ENCODE measurements at places on chromosomes 12 and 14. TPM values are rescaled to one million over a fixed set of nuclear protein-coding genes. Genes with fewer than 3 reads are reported as not detected.

GRCh38 chr14:100393906-100394732 lies 71.0 kb downstream of the SLC25A47 start:
- DNase-seq = no peak

GRCh38 chr12:50507930-50508329 lies 3.1 kb downstream of the DIP2B start:
- no peak for DNase-seq

- no peak for DNase-seq
These were observed 88.1 kb downstream of the TMEM30B start for GRCh38 chr14:61192989-61193388.

- DNase-seq = no peak
These were observed 10.1 kb upstream of the C14orf39 start for GRCh38 chr14:60495946-60496345.

DNA sequence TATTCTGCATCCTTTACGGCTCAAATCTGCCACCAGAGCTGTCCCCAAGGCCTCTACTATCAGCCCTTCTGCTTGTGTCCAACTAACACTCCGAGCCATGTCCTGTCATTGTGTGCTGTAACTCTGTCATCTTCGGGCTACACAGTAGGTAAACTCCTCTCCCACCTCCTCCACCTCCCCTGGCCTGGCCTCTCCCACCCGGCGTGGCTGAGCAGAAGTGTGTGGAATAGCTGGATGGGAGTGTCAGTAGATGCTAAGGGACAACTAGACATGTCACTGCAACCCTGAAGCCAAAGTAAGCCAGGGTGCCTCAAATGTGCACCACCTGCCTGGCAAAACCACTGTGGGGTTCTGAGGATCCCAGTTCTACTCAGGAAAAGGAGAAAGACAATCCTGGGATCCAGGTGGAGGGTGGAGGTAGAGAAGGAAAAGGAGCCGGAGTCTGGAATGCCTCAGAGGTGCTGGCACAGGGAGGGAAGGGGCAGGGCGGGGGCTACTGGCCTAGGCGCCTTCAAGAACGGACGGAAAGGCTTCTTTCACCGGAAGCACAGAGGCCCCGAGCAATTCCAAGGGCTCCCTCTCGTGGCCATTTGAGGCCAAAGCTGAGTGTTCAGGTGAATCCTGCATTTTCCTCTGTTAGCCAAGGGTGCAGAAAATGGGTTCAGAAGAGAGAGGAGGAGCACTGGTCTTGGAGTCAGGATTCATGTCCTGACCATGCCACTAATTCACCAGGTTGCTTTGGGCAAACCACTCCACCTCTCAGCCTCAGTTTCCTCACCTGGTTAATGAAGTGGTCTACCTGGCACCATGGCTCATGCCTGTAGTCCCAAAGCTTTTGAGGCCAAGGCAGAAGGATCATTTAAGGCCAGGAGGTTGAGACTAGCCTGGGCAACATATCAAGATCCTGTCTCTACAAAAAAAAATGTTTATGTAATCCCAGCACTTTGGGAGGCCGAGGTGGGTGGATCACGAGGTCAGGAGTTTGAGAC lies 20.5 kb upstream of the FAM181A start:
- DNase-seq = peak; percentile 1

- no peak for DNase-seq
These were observed 109.4 kb upstream of the MYL2 start for GRCh38 chr12:111029732-111030131.

DNAJC22 gene
- total RNA-seq = 1.0 TPM

PLCZ1 gene
- total RNA-seq = not detected
